ENCODE measurements at places on chromosomes 12 and 14. TPM values are rescaled to one million over a fixed set of nuclear protein-coding genes. Genes with fewer than 3 reads are reported as not detected.

- ATAC-seq, result peak; percentile 39
These were observed 2.1 kb upstream of the GPR132 start for GRCh38 chr14:105067140-105067968.

GRCh38 chr14:70770490-70770889, 38.8 kb downstream of the MAP3K9 start:
- no peak for ATAC-seq

The EP400 gene
- total RNA-seq, result 60.0 TPM

DNA sequence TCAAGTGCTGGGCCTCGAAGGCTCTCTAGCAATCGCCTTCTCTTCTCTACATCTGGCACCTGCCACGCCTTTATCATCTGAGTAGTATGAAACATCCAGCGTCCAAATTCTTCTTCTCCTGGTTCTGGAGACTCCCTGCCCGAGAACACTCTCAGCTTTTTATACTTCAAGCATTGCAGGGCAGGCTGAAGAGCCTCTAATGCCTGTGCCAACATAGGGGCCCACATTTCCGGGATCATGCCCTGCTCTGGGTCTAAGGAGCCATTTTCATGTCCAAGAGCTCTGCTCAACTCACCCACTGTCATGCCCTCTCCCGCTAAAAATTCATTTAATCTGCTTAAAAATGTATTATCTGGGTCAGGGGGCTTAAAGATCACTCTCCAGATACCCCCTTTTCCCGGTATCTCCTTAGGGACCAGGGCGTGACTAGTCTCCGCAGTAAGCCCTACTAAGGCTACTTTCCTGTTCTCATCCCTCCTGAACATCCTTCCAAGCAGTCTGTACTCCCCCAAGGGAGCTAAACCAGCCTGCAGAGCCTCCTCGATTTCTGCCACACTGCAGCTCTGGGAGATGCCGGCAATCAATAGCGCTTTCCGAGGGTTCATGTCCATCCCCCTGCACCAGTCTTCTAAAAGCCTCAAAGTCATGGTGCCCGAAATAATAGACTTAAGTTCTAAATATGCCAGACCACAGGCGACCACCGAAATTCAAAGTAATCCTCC, 940 bp downstream of the MOAP1 start:
- ATAC-seq, result no peak

DNA sequence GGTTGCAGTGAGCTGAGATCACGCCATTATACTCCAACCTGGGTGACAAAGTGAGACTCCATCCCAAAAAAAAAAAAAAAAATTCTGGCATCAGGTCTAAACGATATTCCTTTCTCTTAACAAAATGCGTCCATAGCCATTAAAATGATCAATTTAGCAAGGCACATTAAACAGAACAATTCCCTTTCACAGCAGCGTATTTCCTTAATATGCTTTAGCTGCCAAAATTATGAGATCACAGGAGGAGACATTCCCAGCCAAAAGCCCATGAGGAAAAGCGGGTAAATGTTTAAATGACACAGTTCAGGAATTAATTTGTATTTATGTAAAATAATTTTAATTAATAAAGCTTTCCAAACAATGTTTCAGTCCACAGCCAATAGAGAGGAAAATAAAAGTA, 43.0 kb upstream of the SELPLG start:
- ATAC-seq, result no peak

The C12orf54 gene
- total RNA-seq, result not detected

DNA sequence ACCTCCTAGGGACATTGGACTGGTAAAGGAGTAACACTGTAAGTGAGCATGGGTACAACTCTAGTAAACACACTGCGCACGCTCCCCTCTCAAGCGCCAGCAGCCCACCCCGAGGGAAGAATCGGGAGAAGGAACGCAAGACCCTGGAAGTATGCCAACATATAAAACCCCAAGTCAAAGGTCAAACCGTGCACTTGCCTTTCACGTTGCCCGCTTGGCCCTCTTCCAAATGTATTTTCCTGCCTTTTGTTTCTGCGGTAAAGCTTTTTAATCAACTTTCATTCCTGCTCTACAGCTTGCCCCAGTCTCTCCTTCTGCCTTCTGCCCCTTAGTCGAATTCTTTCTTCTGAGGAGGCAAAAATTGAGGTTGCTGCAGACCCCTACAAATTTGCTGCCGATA, 17.6 kb upstream of the CHST11 start:
- no peak for ATAC-seq

- ATAC-seq, result no peak
These were observed 35.0 kb downstream of the ITPR2 start for GRCh38 chr12:26798023-26798422.

DNA sequence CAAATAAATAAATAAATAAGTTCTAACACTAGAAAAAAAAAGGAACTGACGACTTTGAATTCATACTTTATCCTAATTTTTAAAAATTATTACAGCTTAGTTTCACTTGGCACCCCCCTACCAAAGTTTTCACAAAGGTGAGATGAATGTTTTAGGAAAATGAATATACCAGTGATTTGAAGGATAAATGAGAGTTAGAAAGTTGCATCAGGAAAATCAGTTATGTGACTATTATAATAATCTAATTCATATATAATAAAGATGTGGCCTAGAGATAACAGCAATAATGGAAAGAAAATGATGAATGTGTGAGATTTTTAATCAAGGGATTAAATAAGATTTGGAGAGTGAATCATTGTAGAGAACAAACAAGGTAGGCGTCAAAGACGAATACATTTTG, 103.0 kb upstream of the RAP1B start:
- no peak for ATAC-seq

DNA sequence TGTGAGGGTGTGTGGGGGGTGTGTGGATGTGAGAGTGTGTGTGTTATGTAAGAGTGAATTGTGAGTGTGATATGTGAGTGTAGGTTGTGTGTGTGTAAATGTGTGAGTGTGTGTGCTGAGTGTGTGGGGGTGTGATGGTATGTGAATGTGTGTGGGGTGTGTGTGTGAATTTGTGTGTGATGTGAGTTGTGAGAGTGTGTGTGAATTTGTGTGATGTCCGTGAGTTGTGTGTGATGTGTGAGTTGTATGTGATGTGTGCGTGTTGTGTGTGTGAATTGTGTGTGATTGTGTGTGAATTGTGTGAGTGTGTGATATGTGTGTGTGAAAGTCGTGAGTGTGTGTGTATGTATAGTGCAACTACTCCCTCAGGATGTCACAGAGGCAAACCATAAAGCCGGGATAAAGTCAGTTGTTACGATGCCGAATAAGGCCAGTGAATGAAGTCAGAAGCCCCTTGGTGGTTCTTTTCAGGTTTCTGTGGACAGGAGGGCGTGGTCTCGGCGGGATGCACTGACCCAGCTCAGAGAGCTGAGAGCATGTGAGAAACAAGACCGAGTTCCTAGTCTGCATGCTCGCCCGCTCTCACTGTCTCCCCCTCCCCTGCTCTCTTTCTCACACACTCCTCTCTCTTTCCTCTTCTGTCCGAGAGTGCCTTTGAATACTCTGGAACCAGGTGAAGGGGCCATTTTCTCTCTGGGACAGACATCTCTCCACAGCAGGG, 71.8 kb upstream of the MAX start:
- no peak for ATAC-seq

- peak; percentile 93 for ATAC-seq
These were observed 17.3 kb upstream of the YY1 start for GRCh38 chr14:100221533-100222223.

GRCh38 chr12:6280053-6280469, 30.4 kb upstream of the PLEKHG6 start:
- ATAC-seq, result no peak

DNA sequence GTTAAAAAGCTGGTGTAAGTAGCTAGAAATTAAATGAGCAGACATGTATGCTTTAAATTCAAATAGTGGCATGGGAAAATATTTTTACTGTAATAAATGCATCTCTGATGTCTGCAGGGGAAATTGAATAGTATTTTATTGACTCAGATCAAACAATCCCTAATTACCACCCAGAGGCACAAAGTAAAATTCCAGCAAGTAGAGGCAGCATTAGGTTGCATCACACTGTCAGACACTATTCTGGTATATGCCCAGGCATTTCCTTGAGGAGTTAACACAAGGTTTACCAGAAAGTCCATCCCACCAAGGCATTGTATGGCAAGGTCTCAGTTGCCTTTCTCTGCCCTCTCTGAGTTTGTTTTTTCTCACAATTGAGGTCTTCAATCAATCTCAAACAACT, 201.6 kb upstream of the KITLG start:
- no peak for ATAC-seq

DNA sequence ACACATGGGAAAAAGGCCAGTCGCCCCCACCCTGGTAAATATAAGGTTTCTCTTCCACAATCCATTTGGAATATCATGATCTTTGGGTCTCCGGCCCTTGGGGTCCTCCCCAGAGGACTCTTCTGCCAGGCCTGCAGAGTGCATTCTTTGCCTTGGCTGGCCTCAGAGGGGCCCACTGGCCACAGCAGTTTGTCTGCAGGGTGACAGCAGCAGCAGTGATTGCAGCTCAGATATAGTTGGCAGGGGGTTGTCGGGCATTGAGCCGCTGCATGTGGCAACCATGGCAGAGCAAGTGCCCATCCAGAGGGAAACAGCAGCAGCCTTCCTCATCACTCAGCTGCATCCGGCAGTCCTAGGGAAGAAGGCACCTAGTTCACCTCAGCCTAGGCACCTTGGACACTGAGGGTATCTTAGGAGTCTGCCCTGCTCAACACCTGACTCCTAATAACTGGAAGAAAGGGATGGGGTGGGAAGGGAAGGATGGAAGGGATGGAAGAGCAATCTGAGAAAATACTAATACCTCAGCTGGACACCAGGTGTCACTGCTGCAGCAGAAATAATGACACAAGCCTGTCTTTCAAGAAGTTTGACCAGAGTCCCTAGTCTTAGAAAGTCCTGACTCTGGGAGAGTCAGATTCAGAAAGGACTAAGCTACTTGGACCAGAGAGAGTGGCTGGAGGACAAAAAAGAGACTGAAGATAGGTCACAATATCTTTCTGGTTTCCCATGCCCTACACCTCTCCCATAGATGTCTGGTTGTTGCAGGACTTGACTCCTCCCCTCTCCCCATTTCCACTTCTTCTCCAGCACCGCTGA, 8.9 kb downstream of the AJUBA start:
- peak; percentile 58 for ATAC-seq

GRCh38 chr14:54929556-54929955, 26.9 kb upstream of the GCH1 start:
- no peak for ATAC-seq

- no peak for ATAC-seq
These were observed 130.8 kb upstream of the CNTN1 start for GRCh38 chr12:40561395-40561966.

- no peak for ATAC-seq
These were observed 139.4 kb upstream of the KRR1 start for GRCh38 chr12:75650595-75651341.

GRCh38 chr12:58326534-58326933, 385.2 kb downstream of the ATP23 start:
- no peak for ATAC-seq

GRCh38 chr14:103560691-103561090, 1.8 kb downstream of the BAG5 start:
- ATAC-seq, result no peak

- no peak for ATAC-seq
These were observed 209.2 kb upstream of the C14orf180 start for GRCh38 chr14:104370256-104370870.

- no peak for ATAC-seq
These were observed 9.4 kb downstream of the CDCA4 start for GRCh38 chr14:105011312-105011990.

DNA sequence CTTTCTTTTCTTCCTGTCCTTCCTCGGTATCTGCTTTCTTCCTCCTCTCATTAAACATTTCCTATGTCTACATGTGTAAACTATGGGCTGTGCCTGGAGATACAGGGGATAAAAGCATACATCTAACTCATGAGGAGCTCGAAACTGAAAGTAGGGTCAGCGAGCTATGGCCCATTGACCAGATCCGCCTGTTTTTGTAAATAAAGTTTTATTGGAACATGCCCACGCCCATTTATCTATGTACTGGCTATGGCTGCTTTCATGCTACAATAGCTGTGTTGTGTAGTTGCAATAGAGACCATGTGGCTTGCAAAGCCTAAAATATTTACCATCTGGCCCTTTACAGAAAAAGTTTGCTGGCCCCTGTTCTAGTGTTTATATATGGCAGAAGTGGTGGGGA, 500.8 kb upstream of the GARIN6 start:
- no peak for ATAC-seq

The TCTN2 gene
- total RNA-seq, result 5.6 TPM

The HSPA2 gene
- 7.4 TPM for total RNA-seq

DNA sequence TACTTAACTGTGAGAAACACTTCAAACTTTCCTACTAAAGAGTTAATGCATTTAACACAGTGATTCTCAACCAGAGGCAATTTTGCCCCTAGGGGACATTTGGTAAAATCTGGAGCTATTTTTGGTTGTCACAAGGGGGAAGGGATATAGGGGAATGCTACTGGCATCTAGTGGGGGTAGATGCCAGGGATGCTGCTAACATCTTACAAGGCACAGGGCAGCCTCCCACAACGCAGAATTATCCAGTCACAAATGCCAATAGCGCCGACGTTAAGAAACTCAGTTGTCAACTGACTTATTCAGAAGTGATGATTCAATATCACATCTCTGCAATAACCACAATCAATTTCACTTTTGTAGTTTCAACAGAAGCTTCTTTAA, 2.0 kb downstream of the EEA1 start:
- ATAC-seq, result peak; percentile 49

DNA sequence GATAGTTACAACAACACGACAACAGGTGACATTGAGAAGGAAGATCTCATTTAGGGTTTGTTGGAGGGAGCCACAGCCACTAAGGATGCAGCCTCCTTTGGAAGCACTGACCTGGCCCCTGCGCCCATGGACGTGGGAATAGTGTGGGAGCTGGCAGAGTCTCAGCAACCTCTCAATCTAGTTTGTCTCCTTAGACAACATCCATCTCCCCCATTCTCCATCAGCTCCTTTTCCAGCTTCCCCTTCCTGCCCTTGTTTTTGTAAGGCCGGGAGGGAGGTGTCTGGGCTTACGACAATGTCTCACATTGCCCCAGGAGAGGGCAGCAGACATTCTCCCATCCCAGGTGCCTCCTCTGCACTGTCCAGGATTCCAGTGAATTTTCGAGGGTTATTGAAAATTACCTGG, 170.2 kb upstream of the PZP start:
- no peak for ATAC-seq

The DPPA3 gene
- total RNA-seq, result not detected

DNA sequence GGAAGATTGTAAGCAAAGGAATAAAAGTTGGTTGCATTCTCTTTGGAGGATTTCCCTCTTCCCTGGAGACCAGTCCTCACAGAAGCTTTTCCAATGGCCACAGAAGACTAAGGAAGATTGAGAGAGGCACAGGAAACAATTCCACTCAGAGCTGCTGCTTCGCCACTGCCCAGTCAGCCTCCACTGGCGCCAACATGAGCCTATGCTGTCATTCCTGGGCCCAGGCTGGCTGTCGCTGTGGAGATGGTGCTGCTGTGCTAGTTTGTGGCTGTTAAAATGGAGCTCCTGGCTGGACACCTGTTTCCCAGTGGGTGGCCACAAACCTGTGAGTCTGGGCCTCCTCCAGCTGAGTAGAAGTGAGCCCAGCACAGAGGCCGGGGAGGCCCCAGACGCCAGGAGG, 6.6 kb downstream of the P2RX7 start:
- ATAC-seq, result no peak

GRCh38 chr12:2391740-2392331, 339.0 kb downstream of the CACNA1C start:
- no peak for ATAC-seq

Data from activated T-helper 17 cell treated with anti-CD3 and anti-CD28 coated beads, Interleukin-2, amount 50 U/mL, for 72 hours (primary cell).